ENCODE measurements at places on chromosomes 16 and 17. TPM values are rescaled to one million over a fixed set of nuclear protein-coding genes. Genes with fewer than 3 reads are reported as not detected.
A peak's percentile ranks its signal among the peaks of the same experiment; 100 is the strongest.

DNA sequence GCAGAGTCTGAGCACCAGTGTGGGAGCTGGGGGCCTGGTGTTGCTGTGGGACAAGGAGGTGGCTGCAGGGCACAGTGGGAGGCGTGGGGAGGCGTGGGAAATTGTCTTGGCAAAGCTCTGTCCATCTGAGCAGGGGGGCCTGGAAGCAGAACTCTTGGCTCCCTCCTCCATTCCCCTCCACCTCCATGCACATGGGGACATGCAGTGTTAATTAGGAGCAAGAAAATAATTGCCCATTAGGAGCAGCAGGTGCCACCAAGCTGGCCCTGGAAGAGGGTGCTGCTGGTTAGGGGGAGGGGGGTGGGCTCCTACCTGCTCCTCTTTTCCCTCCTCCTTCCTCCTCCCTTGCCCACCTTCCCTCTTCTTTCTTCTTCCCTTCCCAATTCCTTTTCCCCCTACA lies 4.5 kb downstream of the TTYH2 start:
- no peak for DNase-seq

DNA sequence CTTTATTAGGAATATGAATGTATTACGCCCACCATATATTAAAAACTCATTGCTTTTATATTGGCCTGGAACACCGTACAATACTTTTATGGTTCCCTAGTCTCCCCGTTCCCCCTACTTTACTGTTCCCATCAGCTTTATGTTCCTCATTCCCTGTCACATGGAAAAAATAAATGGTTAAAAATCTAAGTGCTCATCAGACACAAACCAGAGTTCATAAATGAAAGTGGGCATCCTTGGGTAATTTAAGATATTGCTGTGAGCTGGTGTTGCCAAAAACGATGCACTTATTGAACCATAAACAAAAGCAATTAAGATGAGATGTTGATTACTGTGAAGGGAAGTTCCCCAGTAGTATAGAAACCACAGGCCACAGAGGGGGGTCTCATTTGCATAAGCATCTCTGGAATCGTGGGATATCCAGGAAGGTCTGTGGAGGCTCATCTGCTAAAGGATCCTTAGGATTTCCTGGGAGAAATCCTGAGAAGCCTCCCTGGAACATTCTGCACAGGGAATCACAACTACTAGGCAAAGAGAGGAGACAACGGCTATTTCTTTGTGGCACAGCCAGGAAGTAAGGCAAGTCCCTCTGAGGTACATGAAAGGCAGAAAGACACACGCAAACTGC lies 591.4 kb upstream of the CDH11 start:
- no peak for DNase-seq

GRCh38 chr16:57960826-57961472 lies 10.0 kb downstream of the CNGB1 start:
- DNase-seq: no peak

DNA sequence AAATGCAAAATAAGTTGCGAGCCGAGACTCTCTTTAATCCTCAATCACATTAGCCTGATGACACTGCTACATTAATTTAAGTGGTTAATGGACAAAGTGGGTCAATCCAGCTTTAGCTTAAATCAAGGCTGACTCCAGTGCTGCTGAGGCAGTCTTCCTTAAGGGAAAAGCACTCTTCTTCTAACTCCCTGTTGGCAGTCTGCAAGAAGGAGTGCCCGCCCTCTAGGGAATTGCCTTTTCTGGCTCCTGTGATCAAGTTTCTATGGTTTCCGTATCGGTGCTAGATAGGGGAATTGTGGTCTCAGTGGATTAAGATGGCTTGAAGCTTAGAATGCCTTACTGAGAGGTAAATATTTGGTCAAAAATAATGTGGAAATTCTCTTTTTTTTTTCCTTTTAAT lies 41.0 kb downstream of the HS3ST3B1 start:
- no peak for DNase-seq

- peak; percentile 91 for DNase-seq
Observed at GRCh38 chr16:47143677-47144558, at the start of gene NETO2. Gene NETO2, minus strand, starts transcription at chr16:47143945. Its CDS starts 333 bp downstream, at chr16:47143612.

- peak; percentile 88 for DNase-seq
Observed at GRCh38 chr16:21300309-21301167, 22.4 kb upstream of the CRYM start.

DNA sequence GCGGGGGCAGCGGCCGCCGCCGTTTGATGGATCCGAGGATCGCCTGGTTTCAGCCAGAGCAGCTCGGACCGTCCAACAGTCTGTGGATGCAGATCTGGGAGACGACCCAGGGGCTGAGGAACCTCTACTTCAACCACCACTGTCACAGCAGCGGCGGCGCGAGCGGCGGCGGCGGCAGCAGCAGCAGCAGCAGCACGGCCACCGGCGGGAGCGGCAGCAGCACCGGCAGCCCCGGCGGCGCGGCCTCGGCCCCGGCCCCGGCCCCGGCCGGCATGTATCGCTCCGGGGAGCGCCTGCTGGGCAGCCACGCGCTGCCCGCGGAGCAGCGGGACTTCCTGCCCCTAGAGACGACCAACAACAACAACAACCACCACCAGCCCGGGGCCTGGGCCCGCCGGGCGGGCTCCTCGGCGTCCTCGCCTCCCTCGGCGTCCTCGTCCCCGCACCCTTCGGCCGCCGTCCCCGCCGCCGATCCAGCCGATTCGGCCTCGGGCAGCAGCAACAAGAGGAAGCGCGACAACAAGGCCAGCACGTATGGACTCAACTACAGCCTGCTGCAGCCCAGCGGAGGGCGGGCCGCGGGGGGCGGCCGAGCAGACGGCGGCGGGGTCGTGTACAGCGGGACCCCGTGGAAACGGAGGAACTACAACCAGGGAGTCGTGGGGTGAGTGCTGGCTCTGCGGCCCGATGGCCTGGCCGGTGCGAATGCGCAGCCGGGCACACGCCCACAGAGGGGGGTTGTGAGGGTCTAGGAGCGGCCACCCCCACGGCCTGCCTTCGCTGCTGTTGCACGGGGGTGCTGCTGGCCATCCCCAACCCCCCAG lies 702 bp downstream of the TENT4B start:
- no peak for DNase-seq

- DNase-seq: peak; percentile 95
Observed at GRCh38 chr17:7336240-7337175, at the start of gene ACAP1. Gene ACAP1, plus strand, starts transcription at chr17:7336529. Its CDS starts 206 bp downstream, at chr17:7336735.

DNA sequence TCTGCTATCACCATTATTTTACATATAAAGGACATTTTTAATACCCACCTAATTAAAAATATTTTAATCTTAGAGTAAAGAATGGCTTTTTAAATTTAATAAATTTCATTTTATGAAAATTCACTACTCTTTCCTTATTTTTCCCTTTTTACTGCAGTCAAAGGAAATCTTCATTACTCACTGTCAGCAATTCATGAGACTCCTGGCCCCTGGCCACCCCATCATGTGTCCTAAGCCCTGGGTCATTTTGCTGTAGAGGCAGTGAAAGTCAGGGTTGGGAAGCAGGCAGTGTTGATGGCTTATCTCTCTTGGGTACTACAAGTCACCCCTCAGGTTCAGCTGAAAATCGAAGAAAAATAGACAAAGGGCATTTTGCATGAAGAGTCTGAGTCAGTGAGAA lies 468.6 kb upstream of the CCL2 start:
- DNase-seq: no peak

- DNase-seq: no peak
Observed at GRCh38 chr16:16096121-16096857, 127.0 kb downstream of the ABCC6 start.

DNA sequence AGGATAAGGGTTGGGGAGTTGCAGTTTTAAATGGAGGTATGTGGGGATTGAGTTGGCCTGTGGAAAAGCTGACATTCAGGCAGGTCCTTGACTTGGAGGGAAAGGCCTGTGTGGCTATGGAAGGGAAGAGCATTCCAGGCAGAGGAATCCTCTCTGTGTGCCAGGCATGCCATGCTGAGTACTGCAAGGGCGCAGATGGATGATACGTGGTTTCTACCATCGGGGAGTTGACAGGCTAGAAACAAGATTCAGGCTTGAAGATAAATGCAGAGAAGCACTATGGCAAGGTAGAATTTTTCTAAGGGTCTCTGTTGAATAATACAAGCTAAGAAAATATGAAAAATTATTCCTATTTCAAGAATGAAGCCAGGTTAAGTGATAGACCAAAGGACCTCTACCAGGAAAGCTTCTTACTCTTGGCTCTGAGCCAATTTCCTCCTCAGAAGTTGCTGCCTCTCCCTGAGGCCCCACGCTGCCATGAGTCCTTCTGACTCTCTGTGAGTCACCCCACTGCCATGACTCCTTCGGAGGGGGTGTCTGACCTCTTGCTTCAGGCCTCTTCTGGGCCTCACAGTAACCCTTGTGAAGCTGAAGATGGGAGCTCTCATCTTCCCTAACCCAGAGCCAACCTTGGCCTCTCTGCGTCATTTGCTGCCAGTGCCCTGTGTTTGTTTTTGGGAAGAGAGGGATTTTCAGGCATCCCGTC lies 75.8 kb downstream of the WNT3 start:
- no peak for DNase-seq

DNA sequence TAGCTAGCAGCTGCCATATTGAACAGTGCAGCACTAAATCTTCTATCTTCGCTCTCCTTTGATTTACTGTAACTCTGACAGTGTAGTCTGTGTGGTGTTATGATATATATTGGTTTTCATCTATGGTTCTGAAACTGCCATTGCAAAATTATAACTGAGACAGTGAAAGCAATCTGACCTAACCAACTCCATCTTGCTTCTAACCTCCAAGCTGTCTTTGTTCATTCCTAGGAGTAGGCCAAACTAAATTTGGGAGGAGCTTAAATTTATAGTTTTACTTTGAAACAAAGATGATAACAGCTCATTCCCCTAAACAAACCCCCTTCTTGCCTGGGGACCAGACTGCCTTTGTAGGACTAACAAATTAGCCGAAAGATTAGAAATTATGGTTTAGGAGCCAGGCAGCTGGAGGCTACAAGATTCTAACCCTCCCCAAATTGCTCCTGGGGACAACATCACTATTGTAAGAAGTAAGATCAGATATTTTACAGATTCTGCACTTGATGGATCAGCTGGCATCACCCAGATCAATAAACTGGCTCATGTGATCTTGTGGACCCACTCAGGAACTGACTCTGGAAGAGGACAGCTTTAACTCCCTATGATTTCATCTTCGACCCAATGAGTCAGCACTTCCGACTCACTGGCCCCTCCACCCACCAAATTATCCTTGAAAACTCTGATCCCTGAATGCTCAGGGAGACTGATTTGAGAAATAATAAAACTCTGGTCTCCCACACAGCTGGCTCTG lies 47.0 kb upstream of the FBXO47 start:
- DNase-seq: no peak

GRCh38 chr16:89859615-89860007 lies 13.8 kb upstream of the TCF25 start:
- no peak for DNase-seq

- no peak for DNase-seq
Observed at GRCh38 chr16:3961449-3961849, 80.9 kb upstream of the CREBBP start.

DNA sequence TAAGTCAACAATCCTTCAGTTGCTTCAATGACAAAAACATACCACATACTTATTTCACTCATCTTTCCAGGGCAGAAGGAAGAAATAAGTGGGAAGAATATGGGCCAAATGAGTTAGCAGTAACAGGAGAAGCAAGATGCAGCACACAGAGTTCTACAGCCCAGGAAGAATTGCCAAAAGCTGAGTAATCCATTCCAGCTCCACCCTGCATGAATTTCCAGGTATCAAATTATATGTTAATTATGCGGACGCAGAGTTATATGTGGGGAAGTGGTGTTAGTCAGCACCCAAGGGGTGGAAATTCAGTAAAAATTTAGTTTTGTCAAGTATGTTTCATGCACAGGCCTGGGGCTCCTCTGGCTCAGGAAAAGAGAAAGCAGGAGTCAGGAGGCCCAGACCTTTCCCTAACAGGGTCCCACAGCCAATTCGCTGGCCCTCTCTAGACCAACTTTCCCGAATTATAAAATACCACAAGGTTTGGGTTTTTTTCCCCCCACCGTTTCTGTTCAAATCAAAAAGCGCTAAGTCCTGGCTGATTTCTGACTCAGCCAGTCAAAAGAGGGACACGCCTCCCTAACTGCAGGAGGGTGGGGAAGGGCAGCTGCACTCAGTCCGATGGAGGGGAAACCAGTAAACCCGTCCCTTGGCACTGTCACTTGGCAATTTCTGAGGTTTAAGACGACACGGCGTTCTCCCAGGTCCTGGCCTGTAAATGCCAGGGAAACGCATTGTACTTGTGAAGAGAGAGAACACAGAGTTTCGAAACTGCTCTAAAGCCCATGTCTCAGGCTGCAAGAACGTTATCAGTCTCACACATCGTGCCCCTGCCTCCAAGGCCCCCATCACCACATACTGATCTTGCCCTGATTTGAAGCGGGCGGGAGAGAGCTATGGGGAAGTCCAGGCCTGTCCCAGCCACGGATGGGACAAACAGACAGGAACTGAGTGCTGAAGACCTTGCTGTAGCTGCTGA lies 58.1 kb downstream of the ZFHX3 start:
- no peak for DNase-seq

DNA sequence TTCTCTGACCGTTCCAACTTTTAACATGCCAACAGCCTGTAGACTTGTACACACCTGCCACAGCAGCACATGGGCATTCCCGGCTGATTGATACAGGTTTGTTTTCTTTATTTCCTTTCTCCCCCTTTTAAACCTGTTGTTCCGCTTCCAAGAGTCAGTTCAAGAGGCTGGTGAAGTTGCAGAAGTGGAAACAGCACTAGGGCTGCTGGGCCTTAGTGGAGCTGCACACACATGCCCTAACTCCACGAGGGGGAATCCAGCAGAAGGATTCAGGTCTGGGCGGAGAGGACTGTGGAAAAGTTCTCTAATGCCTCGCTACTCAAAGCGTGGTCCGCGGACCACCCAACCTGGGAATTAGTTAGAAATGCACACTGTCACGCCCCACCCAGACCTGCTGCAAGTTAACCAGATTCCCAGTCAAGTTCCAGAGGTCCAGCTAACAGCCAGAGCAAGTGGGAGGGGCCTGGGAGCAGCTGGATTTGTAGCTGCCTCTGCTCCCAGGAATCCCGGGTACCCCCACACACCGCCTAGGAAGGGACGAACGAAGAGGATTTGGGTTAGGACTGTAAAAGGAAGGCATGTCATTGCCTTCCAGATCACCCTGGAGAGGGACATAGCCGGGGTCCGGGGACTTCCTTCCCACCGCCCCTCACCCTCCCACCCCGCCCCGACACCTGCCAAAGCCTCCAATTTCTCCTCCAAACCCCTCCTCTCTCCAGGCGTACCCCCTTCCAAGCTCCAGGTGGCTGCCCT lies 542 bp downstream of the SLC39A11 start:
- peak; percentile 64 for DNase-seq

GRCh38 chr17:64063088-64063487 lies 42.7 kb upstream of the ICAM2 start:
- DNase-seq: no peak

GRCh38 chr16:79795556-79795955 lies 195.0 kb upstream of the MAF start:
- DNase-seq: no peak

The NDUFB10 gene
- 136 TPM for total RNA-seq

The CCDC154 gene
- total RNA-seq: 1.3 TPM

The TEKT5 gene
- total RNA-seq: not detected

The TSR3 gene
- total RNA-seq: 81.5 TPM

Measured in activated CD4-positive, alpha-beta T cell treated with anti-CD3 and anti-CD28 coated beads, Interleukin-2, amount 10 ng/mL, durations not matched to agents 24 days and 14 days (primary cell).